ENCODE measurements at places on chromosomes 2 and 18.

GRCh38 chr2:212845941-212846340 lies 305.5 kb downstream of the IKZF2 start:
- DNase-seq = no peak

DNA sequence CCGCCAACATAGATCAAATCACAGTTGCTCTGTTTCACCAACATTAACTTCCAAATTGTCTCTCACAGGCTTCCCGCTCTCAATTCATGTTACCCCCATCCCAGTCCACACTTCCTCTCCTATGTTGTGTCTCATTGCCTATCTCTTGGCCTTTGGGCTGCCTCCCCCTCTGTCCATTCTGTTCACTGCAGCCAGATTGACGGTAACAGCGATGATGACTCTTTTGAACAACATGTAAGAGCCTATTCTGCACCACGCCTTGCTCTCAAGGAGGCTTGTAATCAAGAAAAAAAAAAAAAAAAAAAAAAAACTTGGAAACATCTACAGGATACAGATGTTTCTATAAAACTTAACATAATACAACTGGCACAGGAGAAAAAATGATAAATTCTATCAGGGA lies 77.3 kb upstream of the RMDN2 start:
- DNase-seq = no peak

GRCh38 chr2:172172513-172173173 lies 69.9 kb upstream of the DLX2 start:
- peak; percentile 67 for DNase-seq

DNA sequence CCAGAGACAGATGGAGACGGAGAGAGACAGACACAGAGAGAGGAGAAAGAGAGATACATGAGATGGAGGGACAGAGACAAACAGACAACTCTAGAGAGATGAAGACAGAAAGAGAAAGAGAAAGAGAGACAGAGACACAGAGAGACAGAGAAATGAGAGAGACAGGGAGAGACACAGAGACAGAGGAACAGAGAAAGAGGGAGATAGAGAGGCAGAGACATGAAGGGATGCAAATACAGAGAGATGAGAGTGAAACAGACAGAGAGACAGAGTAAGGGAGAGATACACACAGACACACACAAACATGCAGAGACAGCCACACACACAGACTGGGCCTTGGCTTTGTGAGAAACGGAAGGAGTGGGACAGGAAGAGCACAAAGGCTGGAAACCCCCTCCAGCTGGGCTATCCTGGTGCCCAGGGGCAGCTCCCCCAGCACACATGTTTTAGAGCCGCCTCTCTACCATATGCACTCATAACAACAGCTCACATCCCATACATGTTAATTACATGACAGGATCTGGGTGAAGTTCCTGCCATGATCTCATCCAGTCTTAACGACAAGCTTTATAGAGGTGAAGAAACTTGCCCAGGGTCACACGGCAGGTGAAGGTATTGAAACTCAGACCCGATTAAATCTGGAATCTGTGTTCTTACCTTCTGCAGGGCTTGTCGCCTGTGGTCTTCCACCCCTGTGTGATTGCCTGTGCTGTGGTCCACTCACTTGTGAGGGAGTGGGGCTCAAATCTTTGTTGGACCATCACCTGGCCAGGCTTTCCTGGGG lies 32.4 kb downstream of the IL18R1 start:
- no peak for DNase-seq

GRCh38 chr18:63446266-63446665 lies 24.0 kb upstream of the VPS4B start:
- DNase-seq = no peak

GRCh38 chr2:135030826-135031225 lies 16.4 kb downstream of the MAP3K19 start:
- no peak for DNase-seq
